ENCODE measurements at places on chromosomes 1 and 21.

GRCh38 chr1:54273092-54273794, 73.3 kb downstream of the MRPL37 start:
- DNase-seq, result no peak

DNA sequence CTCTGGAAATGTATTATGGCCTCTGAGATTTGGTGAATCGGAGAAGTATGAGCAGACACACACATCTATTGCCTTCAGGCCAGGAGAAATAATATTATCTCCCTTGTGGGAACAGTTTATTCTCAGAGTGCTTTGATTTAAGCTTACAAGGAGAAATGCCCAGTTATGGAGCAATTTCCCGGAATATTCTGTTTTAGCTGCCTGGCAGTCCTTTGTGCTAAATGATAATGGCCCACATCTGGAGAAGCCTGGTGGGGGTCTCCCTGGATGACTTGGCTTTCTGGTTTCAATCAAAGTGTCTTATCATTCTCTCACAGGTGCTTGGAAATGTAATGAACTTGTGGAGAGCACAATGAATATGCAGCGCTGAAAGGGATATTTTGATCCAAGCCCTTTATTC, 389.6 kb upstream of the USP24 start:
- no peak for DNase-seq

DNA sequence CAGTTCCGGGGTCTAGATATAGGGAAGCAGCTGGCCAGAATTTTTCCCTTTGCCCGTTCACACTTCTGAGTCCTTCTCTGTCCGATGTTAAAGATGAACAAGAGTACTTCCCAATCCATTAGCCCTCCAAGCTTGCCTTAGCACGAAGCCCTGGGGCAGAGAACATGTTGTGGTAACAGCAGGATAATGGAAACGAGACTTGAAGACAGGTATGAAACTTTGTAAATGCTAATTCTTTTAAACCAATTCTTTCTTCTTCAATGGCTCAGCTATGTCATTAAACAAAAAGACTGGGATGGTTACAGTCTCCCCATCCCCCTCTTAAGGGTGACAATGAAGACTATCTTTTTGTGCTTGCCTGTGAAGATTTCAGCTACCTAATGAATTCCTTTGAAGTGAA, 218.5 kb downstream of the PLA2G4A start:
- DNase-seq, result no peak

GRCh38 chr1:210373878-210374599, 45.3 kb downstream of the HHAT start:
- peak; percentile 63 for DNase-seq

DNA sequence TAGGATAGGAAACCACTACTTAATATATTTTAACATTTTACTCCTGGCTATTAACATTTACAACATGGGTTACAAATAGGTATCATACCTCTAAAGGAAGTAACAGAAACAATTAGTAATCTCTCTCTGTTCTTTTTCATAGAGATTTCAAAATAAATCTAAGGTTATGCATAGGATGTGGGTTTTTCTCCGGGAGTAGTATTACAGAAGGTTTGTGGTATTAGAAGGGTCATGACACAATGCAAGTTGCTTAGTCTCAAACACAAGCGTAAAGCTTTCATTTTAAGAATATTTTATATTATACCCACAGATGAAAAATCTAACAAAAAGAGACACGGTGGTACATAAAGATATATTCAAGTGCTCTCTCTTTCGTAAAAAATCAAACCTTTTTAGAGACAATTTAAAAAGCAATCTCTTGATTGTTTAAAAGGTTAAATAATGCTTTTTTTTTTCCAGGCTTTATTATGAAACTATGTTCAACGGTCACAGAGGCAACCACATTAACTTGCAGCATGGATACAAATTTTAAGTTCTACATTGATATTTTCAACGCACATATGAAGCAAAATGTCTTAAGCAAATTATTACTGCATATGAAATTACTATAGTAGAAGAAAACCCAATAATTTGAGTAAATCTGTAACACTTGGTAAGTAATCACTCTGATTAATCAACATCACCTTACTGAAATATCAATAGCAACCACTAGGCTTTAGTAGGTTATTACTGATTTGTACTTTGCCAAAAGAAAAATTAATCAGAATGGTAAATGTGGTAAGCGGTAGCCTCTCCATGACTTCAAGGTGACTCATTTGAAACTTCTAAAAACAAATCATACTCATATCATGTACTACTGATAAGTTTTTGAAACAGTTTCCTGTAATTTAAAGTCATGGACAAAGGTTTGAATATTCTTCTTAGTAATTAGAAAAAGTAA, 97.4 kb upstream of the GFI1 start:
- no peak for DNase-seq

GRCh38 chr21:37753122-37753599, 163.1 kb downstream of the KCNJ6 start:
- no peak for DNase-seq

GRCh38 chr1:37480581-37481288, 6.4 kb downstream of the ZC3H12A start:
- DNase-seq, result no peak

DNA sequence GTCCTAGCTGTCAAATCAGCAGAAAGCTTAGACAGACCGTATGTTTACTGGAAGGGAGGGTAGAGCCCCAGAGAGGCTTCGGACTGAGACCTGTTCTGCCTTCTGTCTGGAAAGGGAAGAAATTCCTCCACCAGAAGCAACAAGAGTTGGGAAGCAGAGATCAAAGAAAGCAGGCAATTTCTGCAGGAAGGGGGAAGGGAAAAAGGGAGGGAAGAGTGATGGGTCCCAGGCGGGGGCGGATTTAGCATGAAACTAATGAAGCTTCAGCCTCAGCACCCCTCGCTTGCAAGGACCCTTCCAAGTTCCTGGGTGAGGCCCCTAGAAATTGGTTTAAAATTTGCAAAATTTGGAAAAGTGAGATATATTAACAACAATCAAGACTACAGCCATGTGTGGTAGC, 26.6 kb upstream of the FAM20B start:
- no peak for DNase-seq

DNA sequence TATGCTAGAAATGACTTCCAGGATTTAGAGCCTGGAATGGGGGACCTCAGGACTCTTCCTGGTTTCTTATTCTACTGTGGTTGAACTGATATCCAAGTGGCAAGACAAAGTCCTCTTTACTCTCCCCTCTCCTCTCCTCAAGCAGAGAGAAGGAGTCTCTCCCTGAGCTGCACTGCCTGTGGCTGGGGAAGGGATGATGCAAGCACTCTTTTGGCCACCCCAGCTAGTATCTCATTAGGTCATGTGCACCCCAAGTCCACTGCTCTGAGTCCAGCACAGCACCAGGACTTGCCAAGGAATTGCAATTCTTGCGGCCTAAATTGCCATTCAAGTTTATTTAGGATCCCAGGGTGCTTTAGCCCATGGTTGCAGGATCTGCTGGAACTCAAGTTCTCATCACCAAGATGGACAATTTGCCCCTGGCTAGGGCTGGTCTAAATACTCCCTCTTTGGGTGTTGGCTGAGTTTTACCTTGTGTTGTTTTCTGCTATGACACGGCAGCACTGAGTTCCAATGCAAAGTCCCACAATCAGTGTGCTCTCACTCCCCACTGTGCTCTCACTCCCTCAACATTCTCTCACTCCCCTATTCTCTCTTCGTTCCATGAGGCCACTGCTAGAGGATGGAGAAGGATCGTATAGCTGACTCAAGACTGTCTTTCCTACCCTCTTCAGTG, 172.2 kb downstream of the TM2D1 start:
- no peak for DNase-seq

GRCh38 chr1:108557296-108557695, 2.6 kb upstream of the EEIG2 start:
- no peak for DNase-seq

DNA sequence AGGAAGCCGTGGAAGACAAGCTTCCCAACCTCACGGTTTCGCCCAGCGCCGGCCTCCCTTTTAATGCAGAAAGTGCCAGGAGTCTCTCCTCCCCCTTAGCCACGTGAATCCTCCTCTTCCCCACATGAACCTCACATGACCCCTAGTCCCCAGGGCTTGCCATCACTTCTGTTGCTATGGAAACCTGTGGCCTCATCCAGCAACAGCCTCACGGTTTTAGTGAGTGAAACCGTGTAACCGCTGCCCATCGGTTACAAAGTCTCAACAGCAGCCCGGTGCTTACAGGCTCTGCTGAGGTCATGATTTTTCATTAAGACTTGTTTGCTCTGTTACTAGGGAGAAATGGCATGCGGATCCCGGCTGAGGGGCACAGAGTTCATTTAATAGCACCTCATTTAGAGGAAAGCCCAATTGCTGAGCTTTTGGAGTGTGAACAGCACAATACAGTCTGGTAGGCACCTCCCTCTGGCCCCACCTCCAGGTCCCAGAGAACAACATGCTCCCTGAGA, 143.2 kb upstream of the BACE2 start:
- DNase-seq, result no peak

DNA sequence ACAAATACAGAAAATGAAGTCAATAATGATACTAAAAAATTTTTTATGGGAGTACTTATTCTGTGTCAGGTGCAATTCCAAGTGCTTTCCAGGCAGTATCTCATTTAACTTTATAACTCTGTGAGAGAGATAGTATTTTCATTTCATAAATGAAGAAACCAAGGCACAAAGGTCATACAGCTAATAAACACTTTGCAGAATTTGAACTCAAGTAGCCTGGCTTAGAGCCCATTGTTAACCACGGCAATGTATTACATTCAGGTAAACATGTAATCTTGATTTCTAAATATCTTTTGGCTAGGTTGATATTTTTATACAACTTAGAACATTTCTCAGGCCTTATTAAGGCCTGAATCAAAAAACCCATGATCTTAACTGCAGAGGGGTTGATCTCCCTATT, 28.9 kb upstream of the PKN2 start:
- no peak for DNase-seq

GRCh38 chr1:197304638-197305200, 36.7 kb downstream of the CRB1 start:
- DNase-seq, result no peak

GRCh38 chr1:151158326-151158725, 1.9 kb downstream of the TNFAIP8L2 start:
- DNase-seq, result no peak

DNA sequence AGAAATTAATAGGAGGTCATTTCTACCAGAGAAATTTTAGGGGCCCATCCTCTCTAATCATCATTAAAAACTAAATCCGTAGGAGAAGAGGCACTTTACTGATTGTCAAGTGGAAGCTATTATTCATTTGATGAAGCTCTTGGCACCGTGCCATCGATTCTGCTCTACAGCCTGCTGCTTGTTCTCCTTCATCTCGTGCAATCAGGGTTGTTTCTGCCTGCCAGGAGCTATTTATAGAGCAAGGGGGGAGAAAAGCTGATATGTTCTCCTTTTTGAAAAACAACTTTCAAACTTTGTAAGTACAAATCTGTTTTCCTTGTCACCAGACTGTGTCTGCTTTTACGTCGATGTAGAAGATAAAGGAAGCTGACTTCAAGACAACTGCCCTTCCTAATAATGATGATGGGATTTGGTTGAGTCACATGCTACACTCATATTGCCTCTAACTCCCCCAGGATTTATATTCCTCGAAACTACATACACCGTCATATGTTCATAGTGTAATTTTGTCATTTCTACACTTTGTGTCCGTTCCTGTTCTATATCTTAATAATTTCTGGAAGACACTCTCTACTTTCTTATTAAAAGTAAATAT, 169.6 kb upstream of the LHX8 start:
- DNase-seq, result no peak

DNA sequence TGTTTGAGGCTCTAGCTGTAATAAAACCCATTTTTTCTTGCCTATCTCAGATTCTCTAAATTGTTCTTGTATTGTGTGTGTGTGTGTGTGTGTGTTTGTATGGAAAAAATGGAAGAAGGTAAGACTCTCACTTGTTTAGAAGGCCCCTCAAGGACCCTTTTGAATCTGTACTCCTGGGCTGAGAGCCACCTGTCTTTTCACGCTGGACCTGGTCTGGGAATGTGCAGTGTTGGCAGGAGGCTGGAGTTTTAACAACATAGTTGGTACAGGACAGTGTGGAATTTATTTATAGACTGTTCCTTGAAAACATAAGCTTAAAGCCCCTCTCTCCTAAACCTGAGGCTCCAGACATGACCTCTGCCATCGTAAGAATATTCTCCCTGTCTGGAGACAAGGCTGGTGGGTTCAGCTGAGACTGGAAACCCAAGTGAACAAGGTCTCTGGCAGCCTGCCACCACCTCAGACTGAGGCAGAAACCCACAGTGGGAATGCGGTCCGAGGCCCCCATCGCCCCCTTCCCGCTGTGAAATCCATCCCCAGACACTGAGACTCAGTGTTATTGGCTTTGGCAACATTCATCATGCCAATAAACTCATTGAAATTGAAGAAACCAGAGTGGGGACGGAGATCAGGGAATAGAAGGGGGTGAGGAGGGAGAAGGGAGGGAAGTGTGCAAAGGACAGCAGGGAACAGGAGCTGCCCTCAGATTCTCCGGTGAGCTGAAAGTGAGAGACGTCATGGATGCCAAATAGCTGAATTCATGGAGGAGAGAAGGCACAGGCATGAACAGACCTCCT, 24.6 kb upstream of the PLXNA2 start:
- DNase-seq, result no peak

- no peak for DNase-seq
Observed at GRCh38 chr1:17134724-17135123, 15.5 kb upstream of the PADI2 start.

- DNase-seq, result no peak
Observed at GRCh38 chr1:14377386-14377785, 221.1 kb upstream of the KAZN start.

DNA sequence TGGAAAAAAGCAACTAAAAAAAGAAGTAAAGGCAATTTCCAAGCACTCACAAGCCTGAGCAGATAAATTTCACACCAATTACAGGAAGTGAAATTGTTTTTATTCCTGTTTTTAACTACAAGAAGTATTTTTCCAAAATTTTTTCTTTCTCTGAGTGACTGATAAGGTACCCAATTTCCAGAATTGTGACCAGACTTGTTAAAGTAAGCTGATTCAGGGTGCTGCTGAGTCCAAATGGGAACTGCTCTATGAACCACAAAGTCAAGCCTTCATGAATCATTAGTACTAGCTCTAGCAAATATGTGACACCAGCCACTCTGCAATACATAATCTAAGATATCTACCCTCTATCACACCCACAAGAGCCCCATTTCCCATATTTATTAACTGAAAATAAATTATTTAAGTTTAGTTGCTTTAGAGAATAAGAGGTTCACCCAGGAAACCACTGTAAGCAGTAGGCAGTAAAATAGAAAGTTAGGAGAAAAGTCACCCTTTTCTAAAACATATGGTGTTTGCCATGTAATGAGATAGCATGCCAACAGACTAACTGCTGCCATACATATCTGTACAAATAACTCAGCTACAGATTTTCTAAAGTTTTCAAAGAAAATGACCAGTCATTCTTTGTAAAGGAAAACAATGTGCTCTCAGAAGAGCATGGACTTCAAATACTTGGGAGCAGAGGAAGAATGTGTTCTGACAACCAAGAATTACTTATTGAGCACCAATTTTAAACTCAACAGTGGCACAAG, 43.1 kb upstream of the TNFSF18 start:
- no peak for DNase-seq

Data from activated CD4-positive, alpha-beta T cell treated with anti-CD3 and anti-CD28 coated beads, Interleukin-2, amount 50 U/mL, for 24 hours (primary cell).